ENCODE measurements at places on chromosomes 2 and 18.
A peak's percentile ranks its signal among the peaks of the same experiment; 100 is the strongest.

DNA sequence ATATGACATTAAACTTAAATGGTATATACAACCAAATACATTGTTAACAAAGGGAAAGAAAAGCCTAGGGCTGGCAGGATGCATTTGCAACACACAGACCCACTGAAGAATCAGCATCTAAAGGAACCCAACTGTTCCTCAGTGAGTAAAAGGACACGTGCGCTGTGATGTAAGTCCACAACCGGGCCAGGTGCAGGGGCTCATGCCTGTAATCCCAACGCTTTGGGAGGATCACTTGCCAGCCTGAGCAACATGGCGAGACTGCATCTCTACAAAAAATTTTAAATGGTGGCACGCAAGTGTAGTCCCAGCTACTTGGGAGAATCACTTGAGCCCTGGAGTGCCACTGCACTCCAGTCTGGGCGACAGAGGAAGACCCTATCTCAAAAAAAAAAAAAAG is 3.9 kb downstream of the DTNB start:
- DNase-seq: no peak

- no peak for DNase-seq
Measured at GRCh38 chr2:220162320-220162719, 534.9 kb downstream of the SLC4A3 start.

DNA sequence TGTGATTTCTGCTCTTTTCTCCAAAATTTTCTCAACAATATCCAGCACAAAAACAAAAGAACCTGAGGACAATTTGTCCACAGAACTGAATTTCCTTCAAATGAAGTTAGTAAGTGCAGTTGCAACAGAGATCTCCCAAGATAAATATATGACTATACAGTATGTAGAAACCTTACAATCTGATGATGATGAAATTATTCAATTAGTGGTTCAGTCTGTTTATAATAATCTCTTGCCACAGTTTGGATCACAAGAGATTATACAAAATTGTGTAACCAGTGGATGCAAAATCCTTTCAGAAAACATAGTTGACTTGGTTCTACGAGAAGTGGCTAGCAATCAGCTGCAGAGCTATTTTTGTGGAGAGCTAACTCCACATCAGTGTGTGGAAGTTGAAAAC is 68.7 kb downstream of the FSIP2 start:
- DNase-seq: no peak

DNA sequence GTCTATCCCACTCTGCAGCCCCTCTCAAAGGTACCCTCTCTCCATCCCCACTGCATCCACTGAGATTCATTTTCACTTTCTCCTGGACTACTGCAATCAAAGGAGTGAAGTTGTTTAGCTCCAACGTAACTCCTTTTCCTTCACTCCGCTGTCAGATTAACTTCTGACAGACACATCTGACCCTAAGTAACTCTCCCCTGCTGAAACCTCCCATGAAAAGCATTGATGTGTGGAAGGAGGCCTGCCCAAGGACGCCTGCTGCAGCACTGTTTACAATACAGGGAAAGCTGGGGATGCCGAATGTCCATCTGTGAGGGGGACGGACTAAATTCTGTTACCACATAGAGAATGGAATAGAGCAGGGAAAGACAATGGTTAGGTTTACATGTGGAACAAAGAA is 114.8 kb downstream of the TMEM163 start:
- DNase-seq: no peak

GRCh38 chr18:44840058-44840790 is 159.5 kb downstream of the SETBP1 start:
- no peak for DNase-seq

DNA sequence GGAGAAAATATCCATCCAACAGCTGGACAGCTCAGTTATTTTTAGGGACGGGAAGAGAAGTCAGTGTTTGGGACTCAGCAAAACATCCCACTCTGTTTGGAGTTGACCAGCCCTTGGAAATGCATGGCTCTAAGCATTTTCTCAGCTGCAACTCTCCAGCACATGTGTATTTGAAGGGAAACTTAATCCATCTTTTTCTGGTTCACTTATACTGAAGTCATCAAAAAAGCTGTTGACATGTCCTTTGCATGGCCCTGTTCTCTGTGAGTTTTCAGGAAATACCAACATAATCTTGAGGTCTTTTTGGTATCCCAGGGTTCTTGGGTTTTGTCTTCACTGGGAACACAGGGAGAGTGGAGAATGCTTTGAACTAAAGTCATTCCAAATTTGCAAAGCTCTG is 91.9 kb upstream of the CELF4 start:
- no peak for DNase-seq

DNA sequence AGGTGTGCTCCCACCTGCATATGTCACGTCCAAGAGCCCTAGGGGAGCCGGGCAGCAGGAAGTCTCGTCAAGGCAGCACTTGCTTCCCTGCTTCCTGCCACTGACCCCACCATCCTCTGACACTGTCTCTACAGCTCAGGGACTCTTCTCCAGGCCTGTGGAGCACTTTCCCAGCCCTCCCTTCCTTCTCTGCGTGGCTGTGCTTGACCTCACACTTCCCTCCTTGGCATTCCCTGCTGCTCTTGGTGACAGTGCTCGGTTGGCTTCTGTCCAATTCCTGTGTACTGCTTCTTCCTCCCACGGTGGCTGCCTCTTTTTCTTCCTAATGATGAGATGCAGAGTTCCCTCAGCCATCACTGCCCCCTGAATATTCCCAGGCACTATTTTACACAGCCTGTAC is 2.8 kb downstream of the CIDEA start:
- DNase-seq: no peak

- DNase-seq: peak; percentile 35
Measured at GRCh38 chr18:23228102-23229061, 93.1 kb downstream of the CABLES1 start.

Data from activated naive CD8-positive, alpha-beta T cell treated with anti-CD3 and anti-CD28 coated beads, Interleukin-2, amount 50 U/mL, for 24 hours (primary cell).